Activated gamma-delta T cell treated with anti-CD3 and anti-CD28 coated beads, Interleukin-2, amount 50 U/mL, for 16 hours (primary cell): ENCODE measurements at places on chromosomes 11 and 22.

DNA sequence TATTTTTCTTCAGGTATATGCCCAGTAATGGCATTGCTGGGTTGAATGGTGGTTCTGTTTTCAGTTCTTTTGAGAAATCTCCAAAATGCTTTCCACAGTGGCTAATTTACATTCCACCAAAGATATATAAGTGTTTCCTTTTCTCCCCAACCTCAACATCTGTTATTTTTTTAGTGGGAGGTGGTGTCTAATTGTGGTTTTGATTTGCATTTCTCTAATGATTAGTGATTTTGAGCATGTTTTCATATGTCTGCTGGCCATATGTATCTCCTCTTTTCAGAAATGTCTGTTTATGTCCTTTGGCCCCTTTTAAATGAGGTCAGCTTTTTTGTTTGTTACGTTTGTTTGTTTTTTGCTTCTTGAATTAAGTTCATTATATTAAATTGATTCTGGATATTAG lies 760.2 kb downstream of the KCNA4 start:
- no peak for DNase-seq

GRCh38 chr11:9601037-9601875 lies 27.8 kb downstream of the WEE1 start:
- peak; percentile 45 for DNase-seq

- no peak for DNase-seq
Measured at GRCh38 chr11:65981101-65981740, 19.7 kb downstream of the SART1 start.

DNA sequence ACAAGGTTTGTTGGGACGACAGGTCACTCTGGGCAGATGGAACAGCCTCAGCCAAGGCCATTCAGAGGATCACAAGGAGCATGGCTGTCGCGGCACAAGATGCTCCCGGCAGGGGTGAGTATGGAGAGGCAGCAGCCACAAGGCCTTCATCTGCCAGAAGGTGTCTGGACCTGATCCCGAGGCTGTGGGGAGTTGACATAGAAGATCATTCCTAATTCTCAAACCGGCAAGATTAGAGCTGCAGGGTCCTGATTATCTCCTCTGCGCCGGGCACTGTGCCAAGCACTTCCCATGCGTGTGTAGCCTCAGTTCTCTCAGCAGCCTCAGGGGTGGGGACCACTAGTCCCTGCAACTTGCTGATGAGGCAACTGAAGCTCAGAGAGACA lies 32.3 kb upstream of the RFPL3 start:
- no peak for DNase-seq

DNA sequence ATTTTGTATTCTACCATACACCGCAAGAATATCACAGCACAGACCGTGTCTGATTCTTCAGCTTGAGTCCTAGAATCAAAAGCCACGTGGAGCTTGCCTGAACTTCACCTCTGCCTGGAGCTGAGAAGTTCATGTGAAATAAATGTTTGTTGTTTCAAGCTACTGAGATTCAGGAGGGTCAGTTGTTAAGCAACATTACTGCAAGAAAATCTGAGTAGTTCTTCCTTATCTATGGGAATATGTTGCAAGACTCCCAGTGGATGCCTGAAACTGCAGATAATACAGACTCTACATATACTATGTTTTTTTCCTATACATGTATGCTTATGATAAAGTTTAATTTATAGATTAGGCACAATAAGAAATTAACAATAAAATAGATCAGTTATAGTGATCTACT lies 995.3 kb downstream of the TBC1D22A start:
- no peak for DNase-seq

GRCh38 chr11:134660416-134660815 lies 248.4 kb upstream of the B3GAT1 start:
- DNase-seq = no peak

GRCh38 chr22:43002202-43002586 lies 12.8 kb downstream of the PACSIN2 start:
- DNase-seq = no peak

- no peak for DNase-seq
Measured at GRCh38 chr11:120218695-120219033, 7.8 kb downstream of the OAF start.

GRCh38 chr22:38467438-38467903 lies 425 bp upstream of the KDELR3 start:
- no peak for DNase-seq

- DNase-seq = no peak
Measured at GRCh38 chr11:22491555-22492225, 133.9 kb downstream of the FANCF start.

DNA sequence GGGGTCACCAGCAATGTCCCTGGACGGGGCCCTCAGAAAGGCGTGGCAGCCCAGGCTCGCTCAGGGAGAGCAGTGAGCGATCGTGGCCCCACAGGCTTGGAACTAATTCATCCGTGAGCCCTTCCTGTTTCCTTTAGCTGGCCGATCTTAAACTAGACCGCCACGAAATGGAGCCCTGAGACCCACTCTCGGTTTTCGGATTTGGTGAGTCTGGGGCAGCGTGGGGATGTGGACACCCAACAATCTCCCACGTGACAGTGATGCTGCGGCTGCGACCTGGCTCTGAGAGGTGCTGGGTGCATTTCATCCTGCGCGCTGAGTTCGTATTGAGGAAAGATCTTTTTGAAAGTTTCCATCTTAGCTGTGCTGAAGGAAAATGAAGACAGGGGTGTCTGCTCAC lies 501.3 kb upstream of the B3GAT1 start:
- no peak for DNase-seq

- DNase-seq = no peak
Measured at GRCh38 chr11:123943738-123944137, at the start of gene OR6T1. OR6T1 (minus strand) TSS chr11:123943838; CDS start chr11:123943838, 0 bp downstream.

DNA sequence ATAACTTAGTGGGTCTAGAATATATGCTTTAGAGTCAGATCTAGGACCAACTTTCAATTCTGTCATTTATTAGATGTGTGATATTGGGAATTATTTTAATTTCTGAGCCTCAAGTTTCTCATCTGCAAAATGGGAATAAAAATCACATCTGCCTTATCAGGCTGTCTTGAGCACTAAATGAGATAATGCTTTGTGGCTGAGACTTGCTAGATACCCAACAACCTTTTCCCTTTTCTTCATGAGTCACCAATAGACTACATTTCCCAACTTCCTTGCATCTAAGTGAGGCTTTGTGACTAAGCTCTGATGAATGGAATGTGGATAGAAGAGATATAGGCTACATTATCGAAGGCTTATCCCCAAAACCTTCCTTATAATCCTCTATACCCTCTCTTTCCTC lies 220.7 kb upstream of the SESN3 start:
- DNase-seq = no peak

- no peak for DNase-seq
Measured at GRCh38 chr11:118635237-118635591, 27.8 kb downstream of the PHLDB1 start.

GRCh38 chr11:129937592-129938238 lies 42.3 kb upstream of the NFRKB start:
- no peak for DNase-seq

- DNase-seq = no peak
Measured at GRCh38 chr11:70727899-70728620, 329.7 kb downstream of the CTTN start.

DNA sequence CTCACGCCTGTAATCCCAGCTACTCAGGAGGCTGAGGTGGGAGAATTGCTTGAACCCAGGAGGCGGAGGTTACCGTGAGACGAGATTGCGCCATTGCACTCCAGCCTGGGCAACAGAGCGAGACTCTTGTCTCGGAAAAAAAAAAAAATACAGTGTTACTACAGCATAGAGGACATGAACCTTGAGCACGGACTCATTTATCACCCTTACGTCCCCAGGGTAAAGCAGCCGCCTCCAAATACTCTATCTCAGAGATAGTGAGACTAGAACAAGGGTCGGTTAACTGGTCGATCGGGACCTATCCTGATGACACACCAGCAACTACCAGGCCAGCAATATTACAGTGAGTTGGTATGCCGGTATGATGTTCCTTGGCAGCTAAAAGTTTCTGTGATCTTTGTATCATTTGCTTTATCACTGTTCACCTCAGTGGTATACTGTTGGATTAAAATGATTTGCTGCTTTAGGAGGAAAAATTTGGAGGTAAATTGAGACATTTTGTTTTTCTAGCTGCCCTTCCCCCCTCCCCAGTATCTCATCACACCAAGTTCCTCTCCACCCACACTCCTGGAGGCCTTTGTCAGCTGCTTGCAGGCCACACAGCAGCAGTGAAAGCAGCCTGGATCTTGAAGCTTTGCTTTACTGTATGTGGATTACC lies 7.0 kb upstream of the SIDT2 start:
- no peak for DNase-seq

DNA sequence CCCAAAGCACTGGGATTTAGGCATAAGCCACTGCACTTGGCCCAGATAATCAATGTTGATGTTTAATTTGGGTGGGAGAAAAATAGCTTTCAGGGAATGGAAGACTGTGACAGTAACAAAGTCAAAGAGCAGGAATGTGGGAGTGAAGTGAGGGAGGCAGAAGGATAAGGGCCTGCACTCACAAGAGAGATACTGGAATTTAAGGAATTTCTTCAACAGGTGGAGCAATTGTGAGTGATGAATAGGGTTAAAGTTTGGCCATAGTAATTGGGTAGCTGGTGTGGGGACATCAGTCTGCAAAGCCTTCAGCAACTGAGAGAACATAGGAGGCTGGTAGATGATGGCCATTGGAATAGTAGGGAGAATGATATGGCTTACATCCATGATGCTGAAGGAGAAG lies 8.6 kb upstream of the APBB1 start:
- no peak for DNase-seq

DNA sequence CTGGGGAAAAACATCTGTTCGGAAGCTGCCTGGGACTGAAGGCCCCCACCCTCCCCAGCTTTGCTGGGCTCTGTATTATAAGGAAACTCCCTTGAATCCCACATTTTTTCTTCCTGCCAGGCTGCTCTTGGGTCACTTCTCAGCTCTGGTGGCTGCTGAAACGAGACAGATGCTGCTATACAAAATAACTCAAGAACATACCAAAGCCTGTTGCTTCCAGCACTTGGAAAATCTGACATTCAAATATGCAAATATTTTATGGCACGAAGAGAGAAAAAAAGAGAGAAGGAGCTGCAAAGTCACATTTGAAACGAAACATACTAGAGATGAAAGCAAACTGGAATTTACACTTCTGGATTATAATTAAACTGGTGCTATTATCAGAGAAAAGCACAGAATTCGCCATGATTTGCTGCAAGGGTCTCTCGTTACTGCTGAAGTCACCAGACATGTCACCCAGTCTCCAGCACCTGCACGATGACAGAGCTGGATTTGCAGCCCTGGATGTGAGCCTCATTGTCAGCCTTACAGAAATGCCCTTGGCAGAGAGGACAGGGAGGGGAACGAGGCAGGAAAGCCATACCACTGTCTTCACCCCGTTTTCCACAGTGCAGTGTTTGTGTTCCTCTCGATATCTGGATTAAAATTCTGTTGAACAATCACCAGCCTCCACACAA lies 47.9 kb upstream of the IGSF9B start:
- DNase-seq = no peak

- DNase-seq = no peak
Measured at GRCh38 chr11:47603295-47603694, 9.1 kb upstream of the C1QTNF4 start.

DNA sequence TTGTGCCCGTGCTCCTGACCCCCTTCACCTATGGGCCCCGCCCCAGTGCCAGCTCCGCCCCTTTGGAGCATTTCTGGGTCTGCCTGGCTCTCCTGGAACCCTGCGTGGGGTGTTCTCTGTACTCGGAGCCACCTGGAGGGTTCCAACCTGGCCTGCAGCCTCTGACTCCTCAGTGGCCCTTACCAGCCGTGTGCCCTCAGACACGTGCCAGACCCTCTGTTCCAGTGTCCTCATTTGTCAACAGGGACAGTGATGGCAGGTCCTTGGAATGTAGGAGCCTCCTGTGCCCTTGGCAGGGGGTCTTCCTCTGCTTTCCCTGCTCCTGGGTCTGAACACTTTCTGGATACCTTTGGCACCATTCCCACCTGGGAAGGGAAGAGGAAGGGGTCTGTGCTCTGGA lies 96.4 kb downstream of the CACNA1I start:
- DNase-seq = no peak

DNA sequence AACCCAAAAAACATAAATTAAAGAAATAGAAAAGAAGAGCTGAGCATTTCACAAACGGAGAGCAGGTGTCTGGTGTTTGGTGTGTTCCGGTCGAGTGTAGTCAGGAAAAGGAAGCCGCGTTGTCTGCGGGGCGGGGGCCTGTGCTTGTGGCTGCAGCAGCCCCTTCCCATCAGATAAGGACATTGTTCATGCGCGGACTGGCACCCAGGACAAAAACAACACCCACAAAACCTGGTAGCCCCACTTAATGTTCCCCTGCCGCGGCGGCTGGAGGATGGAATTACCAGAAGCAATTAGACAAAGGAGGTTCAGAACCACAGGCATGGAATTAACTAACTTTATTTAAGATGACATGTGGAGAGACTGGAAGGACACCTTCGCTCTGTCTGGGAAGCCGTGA lies 29.9 kb downstream of the KRTAP5-5 start:
- no peak for DNase-seq

DNA sequence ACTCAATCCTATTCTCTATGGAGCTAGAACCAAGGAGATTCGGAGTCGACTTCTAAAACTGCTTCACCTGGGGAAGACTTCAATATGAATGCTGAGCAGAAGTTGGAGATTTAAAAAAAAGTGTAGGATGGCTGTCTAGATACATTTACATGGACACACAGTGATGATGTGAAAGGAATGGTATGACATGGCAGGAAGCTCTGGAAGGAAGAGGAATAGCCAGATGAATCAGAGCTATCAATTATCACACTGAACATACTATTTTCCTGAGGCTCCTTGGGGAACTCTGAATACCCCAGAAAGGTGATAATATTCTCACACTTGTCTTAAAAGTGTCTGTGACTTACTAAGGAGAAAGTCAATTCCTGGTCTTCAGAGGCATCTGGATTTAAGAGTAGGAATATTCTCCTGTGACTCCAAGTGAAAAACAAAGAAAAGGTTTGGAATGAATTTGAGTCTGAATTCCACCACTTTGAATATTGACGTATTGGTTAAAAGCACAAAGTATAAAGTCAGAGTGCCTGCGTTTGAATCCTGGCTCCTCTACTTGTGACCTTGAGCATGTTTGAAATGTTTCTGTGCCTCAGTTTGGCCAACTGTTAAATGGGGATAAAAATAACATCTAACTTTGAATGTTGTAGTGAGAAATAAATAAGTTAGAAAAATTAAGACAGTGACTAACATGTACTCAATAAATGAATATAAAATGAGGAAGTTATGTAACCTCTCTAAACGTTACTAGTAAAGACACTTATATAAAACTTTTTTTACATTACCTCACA lies 1.3 kb downstream of the OR52D1 start:
- DNase-seq = no peak
